ENCODE measurements at places on chromosomes 3 and 15. TPM values are rescaled to one million over a fixed set of nuclear protein-coding genes. Genes with fewer than 3 reads are reported as not detected.

- H3K4me3 ChIP-seq: no peak overlapping the region
- no peak for DNase-seq
- H3K36me3 ChIP-seq: peaks cover 70% of the 10 kb centered on the region
- no peak overlapping the region for H3K27ac ChIP-seq
These were observed 25.6 kb downstream of the TPM1 start for GRCh38 chr15:63067976-63068743.

- H3K27me3 ChIP-seq: no peaks in the 10 kb centered on the region
- no peaks in the 10 kb centered on the region for H3K4me1 ChIP-seq
- H3K4me3 ChIP-seq: no peak overlapping the region
- no peaks in the 10 kb centered on the region for H3K36me3 ChIP-seq
- H3K27ac ChIP-seq: no peak overlapping the region
These were observed 443.2 kb upstream of the TBL1XR1 start for GRCh38 chr3:177640319-177640965.

DNA sequence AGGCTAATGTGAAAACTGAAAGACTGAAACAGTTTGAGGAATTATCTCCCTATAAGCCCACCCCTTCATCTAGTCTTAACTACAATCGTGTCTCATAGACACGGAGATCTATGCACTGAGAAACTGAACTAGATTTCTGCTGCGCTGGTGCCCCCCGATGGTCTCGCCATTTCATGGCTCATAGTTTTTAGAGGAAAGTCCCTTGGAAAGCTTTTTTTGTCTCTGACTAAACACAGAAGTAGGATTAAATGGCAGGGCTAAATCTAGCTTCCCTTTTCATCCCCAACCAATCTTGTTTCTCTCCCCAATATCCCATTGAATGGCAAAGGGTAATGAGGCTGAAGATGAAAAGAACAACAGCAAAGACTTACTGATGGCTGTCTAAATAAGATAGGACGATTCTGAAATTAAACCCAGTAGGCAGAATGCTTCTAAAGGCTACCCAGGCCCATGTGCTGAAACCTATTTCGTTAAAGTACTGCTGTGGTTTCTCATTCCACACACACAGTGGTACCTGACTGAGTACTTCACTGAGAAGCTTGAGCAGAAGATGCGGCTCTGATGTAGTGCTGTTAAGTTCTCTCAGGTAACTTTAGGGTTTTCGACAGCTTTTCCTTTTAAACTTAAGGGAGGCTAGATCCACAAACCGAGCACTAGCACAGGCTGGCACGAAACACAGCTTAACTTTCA, 142.7 kb downstream of the GADL1 start:
- no peak overlapping the region for H3K27ac ChIP-seq
- DNase-seq: no peak
- H3K27me3 ChIP-seq: no peaks in the 10 kb centered on the region
- H3K36me3 ChIP-seq: no peaks in the 10 kb centered on the region

Gene ANKUB1
- total RNA-seq: not detected

Gene CPNE9
- 4.4 TPM for total RNA-seq

DNA sequence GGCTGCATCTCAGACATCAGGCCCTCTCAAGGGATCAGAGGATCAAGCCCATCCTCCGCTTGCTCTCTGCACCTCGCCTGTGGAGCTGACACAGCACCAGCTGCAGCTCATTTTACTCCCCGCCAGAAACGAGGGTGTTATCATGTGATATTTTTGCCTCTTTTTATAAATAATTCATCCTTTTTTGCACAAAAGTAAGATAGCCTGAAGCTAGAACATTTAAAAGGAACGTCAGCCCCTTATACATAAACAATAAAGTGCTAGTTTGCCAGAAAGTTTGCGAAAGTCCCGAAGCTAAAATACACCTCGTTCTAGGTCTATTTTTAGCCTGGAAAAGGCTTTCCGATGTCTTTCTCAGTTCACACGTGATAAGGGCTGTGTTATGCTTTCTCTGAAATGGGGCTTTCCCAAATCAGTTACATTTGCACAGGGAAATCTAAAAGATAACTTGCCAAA, 9.6 kb upstream of the FAM174B start:
- no peak overlapping the region for H3K27ac ChIP-seq
- H3K36me3 ChIP-seq: no peaks in the 10 kb centered on the region
- DNase-seq: no peak
- peaks cover 6% of the 10 kb centered on the region for H3K4me1 ChIP-seq
- H3K27me3 ChIP-seq: no peaks in the 10 kb centered on the region

Gene RTP3
- not detected for total RNA-seq

Gene DGKG
- not detected for total RNA-seq

DNA sequence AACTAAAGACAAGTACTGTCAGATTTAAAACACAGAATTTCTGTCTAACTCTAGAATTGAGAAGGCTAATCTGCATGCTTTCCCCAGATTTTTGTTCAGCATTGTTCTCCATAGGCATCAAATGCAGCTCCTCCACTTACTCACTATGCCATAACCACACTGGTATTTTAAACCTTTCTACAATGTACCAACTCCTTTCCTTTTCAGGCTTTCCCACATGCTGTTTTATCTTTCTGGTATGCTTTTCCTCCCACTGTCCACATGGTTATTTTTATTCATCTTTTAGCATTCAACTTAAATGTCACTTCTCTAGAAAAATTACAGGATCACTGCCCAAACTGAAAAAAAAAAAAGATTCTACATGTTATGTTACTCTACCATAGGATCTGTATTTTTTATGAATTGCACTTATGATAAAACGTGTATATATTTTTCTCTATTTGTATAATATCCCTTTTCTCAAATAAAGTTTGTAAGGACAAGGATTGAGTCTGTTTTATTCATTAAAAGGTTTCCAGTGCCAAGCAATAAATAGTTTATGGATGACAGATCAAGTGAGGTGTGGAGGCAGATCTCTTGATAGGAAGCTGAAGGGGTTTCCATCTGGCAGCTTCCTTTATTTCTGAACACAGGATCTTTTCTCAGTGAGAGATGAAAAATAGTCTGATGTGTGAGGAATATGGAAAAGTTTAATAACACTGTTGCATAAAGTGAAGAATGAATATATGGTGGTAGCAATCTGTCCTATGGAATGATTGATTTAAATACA, 1064.5 kb downstream of the ZPLD1 start:
- no peaks in the 10 kb centered on the region for H3K27me3 ChIP-seq
- no peaks in the 10 kb centered on the region for H3K36me3 ChIP-seq
- H3K4me3 ChIP-seq: no peak overlapping the region
- no peaks in the 10 kb centered on the region for H3K4me1 ChIP-seq

DNA sequence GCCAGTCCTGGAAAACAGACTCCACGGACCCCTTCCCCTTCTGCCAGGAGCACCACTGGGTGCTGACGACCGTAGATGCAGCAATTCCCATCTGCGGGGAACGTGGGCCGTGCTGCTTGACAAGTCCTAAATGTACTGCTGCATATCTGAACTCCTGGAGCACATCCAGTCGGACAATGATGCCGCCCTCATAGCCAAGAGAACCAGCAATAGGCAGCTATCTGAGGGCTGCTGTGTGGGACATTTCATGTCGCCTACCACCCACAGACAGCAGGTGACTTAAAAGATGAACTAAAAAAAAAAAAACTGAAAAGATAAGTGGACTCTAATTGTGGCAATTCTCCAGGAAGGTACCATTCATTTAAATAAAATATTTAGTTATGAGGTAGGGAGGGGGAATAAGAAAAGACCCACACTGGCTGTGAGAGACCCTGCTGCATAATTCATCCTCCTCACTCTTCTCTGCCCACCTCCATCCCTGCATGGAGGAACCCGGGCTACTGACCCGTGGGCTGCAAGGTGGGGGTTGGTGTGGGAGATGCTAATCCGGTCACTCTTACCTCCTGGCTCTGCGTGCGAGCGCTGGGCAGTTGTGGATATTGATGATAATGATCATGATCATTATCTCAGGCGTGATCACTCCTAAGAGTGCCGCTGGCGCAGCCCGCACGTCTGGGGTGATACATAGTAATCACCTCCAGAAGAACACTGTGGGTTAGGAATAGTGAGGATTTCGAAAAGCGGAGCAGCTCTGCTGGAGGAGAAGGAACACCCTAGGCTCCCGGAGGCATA, 28.3 kb downstream of the ALS2CL start:
- H3K27me3 ChIP-seq: no peaks in the 10 kb centered on the region
- H3K36me3 ChIP-seq: no peaks in the 10 kb centered on the region
- no peak overlapping the region for H3K27ac ChIP-seq
- H3K4me3 ChIP-seq: no peak overlapping the region

DNA sequence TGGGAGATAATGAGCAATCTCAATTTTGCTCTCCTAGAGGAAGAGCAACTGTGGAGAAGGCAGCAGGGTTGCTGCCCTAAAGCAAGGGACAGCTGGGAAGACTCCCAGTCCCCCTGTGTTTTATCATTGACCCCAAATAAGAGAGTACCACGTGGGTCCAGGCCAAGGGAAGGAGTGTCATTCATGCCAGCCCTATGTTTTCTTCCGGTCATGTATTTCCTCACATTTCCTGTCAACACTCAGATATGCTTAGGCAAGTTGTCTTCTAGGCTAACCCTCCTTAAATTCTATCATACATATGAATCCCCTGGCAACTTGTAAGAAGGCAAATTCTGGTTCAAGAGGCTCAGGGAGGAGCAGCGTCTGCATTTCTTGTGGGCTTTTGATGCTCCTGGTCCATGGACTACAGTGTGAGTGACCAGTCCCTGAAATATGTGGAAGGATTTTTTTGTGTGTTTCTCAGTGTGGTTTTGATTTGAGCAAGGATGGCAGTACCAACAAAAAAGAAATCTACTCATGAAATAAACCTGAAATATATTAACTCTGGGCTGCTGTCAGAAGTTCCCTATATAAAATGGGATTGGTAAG, 31.9 kb upstream of the RPP14 start:
- no peaks in the 10 kb centered on the region for H3K4me1 ChIP-seq
- H3K27ac ChIP-seq: no peak overlapping the region
- no peaks in the 10 kb centered on the region for H3K36me3 ChIP-seq
- no peak for DNase-seq

- no peak overlapping the region for H3K4me3 ChIP-seq
- no peaks in the 10 kb centered on the region for H3K27me3 ChIP-seq
These were observed 27.7 kb downstream of the WDR48 start for GRCh38 chr3:39079530-39079929.

- no peak for DNase-seq
- no peak overlapping the region for H3K27ac ChIP-seq
- no peaks in the 10 kb centered on the region for H3K36me3 ChIP-seq
- H3K4me1 ChIP-seq: no peaks in the 10 kb centered on the region
These were observed 110.3 kb downstream of the MFSD1 start for GRCh38 chr3:158912188-158912587.

GRCh38 chr3:29777869-29778268, 497.0 kb downstream of the RBMS3 start:
- H3K4me3 ChIP-seq: no peak overlapping the region
- no peaks in the 10 kb centered on the region for H3K4me1 ChIP-seq
- no peaks in the 10 kb centered on the region for H3K36me3 ChIP-seq
- H3K27me3 ChIP-seq: no peaks in the 10 kb centered on the region
- DNase-seq: no peak

Gene ZNF662
- not detected for total RNA-seq

GRCh38 chr3:148079370-148079769, 618.3 kb upstream of the AGTR1 start:
- H3K27ac ChIP-seq: no peak overlapping the region
- H3K27me3 ChIP-seq: no peaks in the 10 kb centered on the region
- no peak overlapping the region for H3K4me3 ChIP-seq

- H3K36me3 ChIP-seq: no peaks in the 10 kb centered on the region
- H3K27me3 ChIP-seq: no peaks in the 10 kb centered on the region
- H3K4me1 ChIP-seq: peaks cover 6% of the 10 kb centered on the region
- no peak overlapping the region for H3K27ac ChIP-seq
- H3K4me3 ChIP-seq: no peak overlapping the region
These were observed 11.3 kb downstream of the NBEAL2 start for GRCh38 chr3:46990573-46991374.

- H3K4me1 ChIP-seq: peaks cover 6% of the 10 kb centered on the region
- H3K27me3 ChIP-seq: no peaks in the 10 kb centered on the region
- no peak for DNase-seq
- H3K36me3 ChIP-seq: no peaks in the 10 kb centered on the region
These were observed 8.6 kb downstream of the PTPRG start for GRCh38 chr3:61569856-61570580.

GRCh38 chr15:76151599-76151974, 91.8 kb downstream of the TMEM266 start:
- no peaks in the 10 kb centered on the region for H3K27me3 ChIP-seq
- H3K4me3 ChIP-seq: no peak overlapping the region
- DNase-seq: peak; percentile 59
- peaks cover 17% of the 10 kb centered on the region for H3K4me1 ChIP-seq
- H3K27ac ChIP-seq: peak overlapping the region; percentile 18

GRCh38 chr15:28014623-28015200, 84.4 kb downstream of the OCA2 start:
- H3K27me3 ChIP-seq: no peaks in the 10 kb centered on the region
- no peaks in the 10 kb centered on the region for H3K4me1 ChIP-seq
- no peak for DNase-seq
- H3K36me3 ChIP-seq: no peaks in the 10 kb centered on the region

Gene C3orf20
- total RNA-seq: not detected

GRCh38 chr3:100993309-100993708, at the start of gene ABI3BP:
TSS of gene ABI3BP (minus strand) at chr3:100993421. CDS start at chr3:100993384, 37 bp downstream.
- no peaks in the 10 kb centered on the region for H3K4me1 ChIP-seq
- no peaks in the 10 kb centered on the region for H3K36me3 ChIP-seq
- no peak within 1 kb of the TSS for H3K4me3 ChIP-seq

Gene SMCO1
- not detected for total RNA-seq

Gene NR1I2
- 0.28 TPM for total RNA-seq

- no peak for DNase-seq
- no peaks in the 10 kb centered on the region for H3K4me1 ChIP-seq
- H3K36me3 ChIP-seq: no peaks in the 10 kb centered on the region
These were observed 4.5 kb upstream of the IL17RC start for GRCh38 chr3:9912294-9912935.

Gene SAMD7
- not detected for total RNA-seq

Gene MEGF11
- 3.5 TPM for total RNA-seq

Gene EXD1
- 0.54 TPM for total RNA-seq

DNA sequence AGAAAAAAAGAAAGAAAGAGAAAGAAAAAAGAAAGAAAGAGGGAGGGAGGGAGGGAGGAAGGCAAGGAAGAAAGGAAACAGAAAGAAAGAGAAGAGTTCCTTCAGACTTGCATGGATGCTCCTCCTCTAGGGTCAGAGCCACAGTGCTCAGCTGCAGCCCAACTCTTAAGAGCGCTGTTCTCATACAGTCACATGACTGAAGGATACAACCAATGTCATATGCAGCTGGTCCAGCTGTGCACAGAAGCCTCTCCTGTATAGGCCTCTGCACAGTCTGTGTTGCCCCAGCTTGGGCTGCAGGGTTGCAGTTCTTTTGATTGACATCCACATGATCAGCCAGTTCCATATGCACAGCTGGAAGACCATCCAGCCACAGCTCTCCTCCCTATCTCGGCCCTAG, 86.8 kb upstream of the CTNNB1 start:
- H3K4me1 ChIP-seq: no peaks in the 10 kb centered on the region
- DNase-seq: no peak
- no peak overlapping the region for H3K27ac ChIP-seq
- no peaks in the 10 kb centered on the region for H3K27me3 ChIP-seq

Gene AMT
- 46.5 TPM for total RNA-seq

Gene STXBP5L
- total RNA-seq: 5.6 TPM
